Left renal cortex interstitium (tissue), 4 donors: ENCODE measurements at places on chromosomes 16 and 17. TPM values are rescaled to one million over a fixed set of nuclear protein-coding genes. Genes with fewer than 3 reads are reported as not detected.

GRCh38 chr16:8686031-8686621 is 11.7 kb downstream of the ABAT start:
- no peak for DNase-seq

- DNase-seq, result no peak
Measured at GRCh38 chr17:8799570-8800212, 526 bp upstream of the MFSD6L start.

GRCh38 chr16:68843482-68844210 is at the start of gene TANGO6:
TANGO6 (plus strand) TSS chr16:68843531; CDS start chr16:68843618, 87 bp downstream.
- peak; percentile 73 for DNase-seq

DNA sequence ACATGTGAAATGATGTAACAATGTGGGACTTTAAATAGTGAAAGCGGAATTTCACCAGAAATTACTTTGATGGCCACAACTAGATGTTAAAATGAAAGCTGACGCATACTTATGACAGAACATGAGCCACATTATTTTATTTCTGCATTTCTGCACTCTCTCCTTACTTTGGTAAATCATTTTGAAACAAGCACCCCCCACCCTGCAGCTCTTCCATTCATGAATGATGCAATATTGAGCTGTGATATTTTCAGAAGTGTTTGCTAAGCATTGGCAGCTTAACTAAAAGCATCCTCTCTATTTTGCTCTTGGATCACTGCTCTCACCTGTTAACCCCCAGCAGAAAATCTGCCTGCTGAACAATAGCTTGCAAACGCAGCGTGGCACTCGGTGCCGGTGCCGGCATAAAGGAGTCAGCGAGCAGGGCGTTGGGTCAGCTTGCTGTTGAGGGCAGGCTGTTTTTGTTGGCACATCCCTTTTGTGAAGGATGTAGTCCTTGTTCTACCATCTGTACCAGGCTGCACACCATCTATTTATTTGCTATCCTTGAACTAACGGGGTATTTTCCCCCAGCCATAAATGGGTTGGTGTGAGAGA is 30.8 kb upstream of the CBLN1 start:
- DNase-seq, result no peak

GRCh38 chr17:59355030-59355701 is 23.7 kb downstream of the YPEL2 start:
- DNase-seq, result no peak

DNA sequence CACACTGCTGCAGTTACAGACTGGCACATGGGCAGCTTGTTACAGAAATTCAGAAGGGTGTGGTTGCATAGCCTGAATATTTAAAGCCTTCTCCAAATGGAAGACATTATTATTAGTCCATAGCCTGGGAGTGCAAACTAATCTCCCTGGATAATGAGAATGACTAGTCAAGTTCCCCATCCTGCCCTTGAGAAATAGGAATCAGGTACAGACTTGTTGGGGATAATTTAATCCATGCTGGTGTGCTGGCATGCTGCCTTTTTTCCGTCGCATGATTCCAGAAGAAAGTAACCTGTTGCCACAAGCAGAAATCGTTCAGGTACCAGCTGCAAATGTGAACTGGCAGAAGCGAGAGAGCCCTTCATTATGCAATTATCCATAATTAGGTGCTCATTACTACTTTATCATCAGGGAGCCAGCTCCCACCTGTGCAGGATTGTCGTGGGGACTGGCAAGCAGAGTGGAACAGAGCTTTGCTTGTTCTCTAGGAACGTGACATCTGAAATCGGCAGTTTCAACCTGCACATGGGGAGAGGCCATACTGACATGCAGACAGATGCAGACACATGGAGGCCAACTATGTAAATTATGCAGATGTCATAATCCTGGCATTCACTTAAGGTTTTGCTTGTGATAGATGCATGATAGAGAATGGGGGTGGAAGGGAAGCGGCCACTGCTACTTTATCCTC is 419.4 kb downstream of the PMP22 start:
- no peak for DNase-seq

Gene PTX4
- not detected for polyA plus RNA-seq

Gene CDH16
- polyA plus RNA-seq, result 277 TPM

Gene STAC2
- 4.7 TPM for polyA plus RNA-seq

Gene KCNG4
- not detected for polyA plus RNA-seq

Gene PLA2G10
- 0.87 TPM for polyA plus RNA-seq
